ENCODE measurements at places on chromosomes 13 and 19. TPM values are rescaled to one million over a fixed set of nuclear protein-coding genes. Genes with fewer than 3 reads are reported as not detected.

Gene NAA16
- 13.9 TPM for total RNA-seq

Gene RDH8
- total RNA-seq, result 1.4 TPM

Gene GAS6
- total RNA-seq, result 38.2 TPM

Gene PODNL1
- 0.33 TPM for total RNA-seq

Gene DCT
- total RNA-seq, result 791 TPM

Gene TUBA3C
- total RNA-seq, result not detected

Gene FFAR2
- total RNA-seq, result not detected

Gene SBSN
- under 0.01 TPM for total RNA-seq

Gene LGALS7
- not detected for total RNA-seq

Gene PROZ
- not detected for total RNA-seq

Gene CRX
- not detected for total RNA-seq

Gene MADCAM1
- not detected for total RNA-seq

Gene DYRK1B
- total RNA-seq, result 10.0 TPM

Gene SULT2A1
- total RNA-seq, result not detected

Gene CLEC17A
- total RNA-seq, result not detected

Gene VSTM1
- total RNA-seq, result not detected

Gene UBE2L5
- not detected for total RNA-seq

Gene ANO8
- 4.4 TPM for total RNA-seq

Gene ZNF682
- total RNA-seq, result 2.9 TPM

Gene FSD1
- total RNA-seq, result 1.7 TPM

Gene TMEM143
- 6.9 TPM for total RNA-seq

Gene C1QTNF9B
- not detected for total RNA-seq

Gene ZNF57
- total RNA-seq, result 7.3 TPM

Gene ZNF221
- total RNA-seq, result 8.0 TPM

Gene F2RL3
- not detected for total RNA-seq

Gene WDFY2
- 2.8 TPM for total RNA-seq

Gene STRN4
- 74.5 TPM for total RNA-seq

Gene CEACAM8
- not detected for total RNA-seq

Gene WDR87
- total RNA-seq, result not detected

Gene FOSB
- 0.34 TPM for total RNA-seq

Gene PTPRH
- total RNA-seq, result 6.6 TPM

Gene C19orf85
- total RNA-seq, result not detected

Measured in melanocyte of skin (primary cell).